ENCODE measurements at places on chromosomes 6 and 20. TPM values are rescaled to one million over a fixed set of nuclear protein-coding genes. Genes with fewer than 3 reads are reported as not detected.

DNA sequence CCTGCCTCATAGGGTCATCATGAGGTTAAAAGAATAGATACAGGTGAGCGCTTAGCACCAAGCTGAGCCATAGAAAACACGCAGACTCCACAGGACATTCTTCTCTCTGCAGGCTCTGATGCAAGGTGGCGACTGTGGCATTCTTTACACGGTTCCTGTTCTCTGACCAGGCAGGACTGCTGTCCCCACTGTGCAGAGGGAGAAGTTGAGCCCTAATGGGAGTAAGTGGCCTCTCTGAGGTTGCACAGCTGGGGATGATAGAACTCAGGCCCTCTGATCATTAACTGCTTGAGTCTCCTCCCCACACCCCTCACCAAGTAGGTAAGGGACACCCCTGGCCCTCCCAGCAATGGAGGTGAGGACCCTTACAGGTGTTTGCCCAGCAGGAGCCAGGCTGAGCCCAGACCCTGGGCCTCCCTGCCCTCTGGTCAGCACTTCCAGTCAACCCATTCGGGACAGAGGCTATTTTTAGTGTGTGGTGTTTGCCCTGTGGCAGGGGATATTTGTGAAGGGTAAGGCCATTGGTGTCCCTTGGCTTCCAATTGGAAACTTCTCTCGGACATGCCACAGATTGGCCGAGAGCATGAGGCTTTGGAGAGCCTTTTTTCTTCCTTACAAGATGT lies 116.8 kb downstream of the VEGFA start:
- H3K4me1 ChIP-seq, result peaks cover 5% of the 10 kb centered on the region
- H3K36me3 ChIP-seq, result no peaks in the 10 kb centered on the region
- peaks cover 4% of the 10 kb centered on the region for H3K27me3 ChIP-seq
- DNase-seq, result no peak
- no peak overlapping the region for H3K4me3 ChIP-seq

Gene DDO
- not detected for total RNA-seq

GRCh38 chr6:154370545-154370944 lies 13.9 kb upstream of the IPCEF1 start:
- no peak overlapping the region for H3K27ac ChIP-seq
- H3K36me3 ChIP-seq, result no peaks in the 10 kb centered on the region
- peaks cover 4% of the 10 kb centered on the region for H3K4me1 ChIP-seq
- no peak overlapping the region for H3K4me3 ChIP-seq
- DNase-seq, result peak; percentile 32

Gene PPP1R16B
- not detected for total RNA-seq

Gene HLA-DRA
- total RNA-seq, result not detected

DNA sequence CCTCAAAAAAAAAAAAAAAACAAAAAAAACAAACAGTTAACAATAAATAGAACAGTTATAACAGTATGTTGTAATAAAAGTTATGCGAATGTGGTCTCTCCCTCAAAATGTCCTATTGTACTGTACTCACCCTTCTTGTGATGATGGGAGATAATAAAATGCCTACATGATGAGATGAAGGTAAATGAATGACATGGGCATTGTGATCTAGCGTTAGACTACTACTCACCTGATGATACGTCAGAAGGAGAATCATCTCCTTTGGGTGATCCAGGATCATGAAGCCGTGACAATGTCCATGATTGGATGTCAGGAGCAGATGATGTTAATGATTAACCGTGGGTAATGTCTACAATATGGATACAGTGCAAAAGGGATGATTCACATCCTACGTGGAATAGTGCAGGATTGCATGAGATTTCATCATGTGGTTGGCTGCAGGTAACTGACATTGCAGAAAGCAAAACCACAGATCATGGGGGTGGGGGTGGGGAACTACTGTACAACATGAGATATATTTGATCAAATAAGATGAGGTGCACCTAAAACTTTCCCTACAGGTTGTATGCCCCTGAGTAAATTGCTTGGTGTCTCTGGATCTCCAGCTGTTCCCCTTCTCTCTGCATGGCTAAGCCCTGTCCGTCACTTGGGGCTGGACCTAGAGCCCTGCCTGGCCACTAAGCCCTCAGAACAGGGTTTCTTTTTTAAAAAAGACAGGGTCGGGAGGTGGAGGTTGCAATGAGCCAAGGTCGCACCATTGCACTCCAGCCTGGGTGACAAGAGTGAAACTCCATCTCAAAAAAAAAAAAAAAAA lies 6.2 kb upstream of the RBCK1 start:
- H3K4me3 ChIP-seq, result no peak overlapping the region
- H3K27ac ChIP-seq, result peak overlapping the region; percentile 52
- no peak for DNase-seq
- peaks cover 10% of the 10 kb centered on the region for H3K36me3 ChIP-seq
- peaks cover 7% of the 10 kb centered on the region for H3K4me1 ChIP-seq
- no peaks in the 10 kb centered on the region for H3K27me3 ChIP-seq

DNA sequence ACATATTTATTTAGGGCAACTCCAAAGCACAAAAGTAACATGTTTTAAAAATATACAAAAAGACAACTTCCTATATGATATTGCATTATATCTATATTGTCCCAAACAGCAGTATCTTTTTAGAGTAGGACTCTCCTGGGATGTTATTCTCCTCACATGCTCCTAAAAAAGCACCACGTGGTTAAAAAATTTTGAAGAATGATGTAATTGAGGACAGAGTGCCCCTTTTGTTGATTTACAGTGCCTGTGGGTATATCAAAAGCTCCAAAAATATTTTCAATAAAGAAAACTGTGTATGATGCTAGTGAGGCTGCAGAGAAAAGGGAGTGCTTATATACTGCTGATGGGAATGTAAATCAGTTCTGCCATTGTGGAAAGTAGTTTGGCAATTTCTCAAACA lies 130.3 kb upstream of the HDAC2 start:
- no peaks in the 10 kb centered on the region for H3K36me3 ChIP-seq
- no peak overlapping the region for H3K27ac ChIP-seq
- no peak overlapping the region for H3K4me3 ChIP-seq
- H3K27me3 ChIP-seq, result no peaks in the 10 kb centered on the region

Gene BPIFB2
- total RNA-seq, result not detected

DNA sequence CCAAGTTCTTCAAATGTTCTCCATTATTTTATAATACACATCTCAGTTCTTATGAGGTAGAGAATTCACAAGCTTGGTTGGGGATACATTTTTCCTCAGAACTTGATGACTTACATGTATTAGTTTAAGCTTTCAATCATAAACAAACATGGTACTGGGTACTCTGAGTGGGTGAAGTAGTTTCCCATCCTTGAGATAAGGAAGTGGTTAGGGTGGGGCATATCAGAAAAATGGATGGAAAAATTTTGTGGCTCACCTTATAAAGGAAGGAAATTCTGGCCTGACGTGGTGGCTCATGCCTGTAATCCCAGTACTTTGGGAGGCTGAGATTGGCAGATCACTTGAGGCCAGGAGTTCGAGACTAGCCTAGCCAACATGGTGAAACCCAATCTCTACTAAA lies 52.0 kb downstream of the CD164 start:
- H3K4me1 ChIP-seq, result no peaks in the 10 kb centered on the region
- no peaks in the 10 kb centered on the region for H3K27me3 ChIP-seq
- no peak overlapping the region for H3K27ac ChIP-seq
- DNase-seq, result no peak
